ENCODE measurements at places on chromosomes 7 and 10. TPM values are rescaled to one million over a fixed set of nuclear protein-coding genes. Genes with fewer than 3 reads are reported as not detected.

- peaks cover 15% of the 10 kb centered on the region for H3K27me3 ChIP-seq
- no peak for DNase-seq
- no peak overlapping the region for H3K4me3 ChIP-seq
- no peaks in the 10 kb centered on the region for H3K36me3 ChIP-seq
- peaks cover 6% of the 10 kb centered on the region for H3K4me1 ChIP-seq
Observed at GRCh38 chr7:146112755-146113154, 3.8 kb upstream of the CNTNAP2 start.

DNA sequence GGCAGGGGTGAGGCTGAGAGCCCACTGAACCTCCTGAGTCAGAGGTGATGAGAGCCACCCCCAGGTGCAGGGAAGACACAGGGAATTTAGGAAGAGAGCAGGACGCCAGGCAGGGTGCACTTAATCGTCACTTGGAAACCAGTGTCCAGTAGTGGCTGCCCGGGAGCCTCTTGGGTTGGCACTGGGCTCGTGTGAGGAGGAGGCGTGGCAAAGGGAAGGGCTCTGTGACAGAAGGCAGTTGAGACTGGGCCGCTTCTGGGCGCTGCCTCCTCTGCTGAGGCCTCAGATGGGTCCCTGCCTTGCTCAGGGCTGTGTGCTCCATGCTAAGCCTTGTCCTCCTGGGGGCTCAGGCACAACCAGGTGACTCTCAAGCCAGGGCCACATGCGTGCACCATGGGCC, 13.3 kb downstream of the RET start:
- H3K4me3 ChIP-seq, result no peak overlapping the region
- H3K27me3 ChIP-seq, result no peaks in the 10 kb centered on the region
- no peak overlapping the region for H3K27ac ChIP-seq
- DNase-seq, result no peak
- no peaks in the 10 kb centered on the region for H3K36me3 ChIP-seq
- H3K4me1 ChIP-seq, result no peaks in the 10 kb centered on the region

- no peak overlapping the region for H3K27ac ChIP-seq
- peaks cover 38% of the 10 kb centered on the region for H3K36me3 ChIP-seq
- no peaks in the 10 kb centered on the region for H3K4me1 ChIP-seq
- no peaks in the 10 kb centered on the region for H3K27me3 ChIP-seq
Observed at GRCh38 chr7:763762-764161, 36.7 kb upstream of the PRKAR1B start.

- no peaks in the 10 kb centered on the region for H3K27me3 ChIP-seq
- no peak for DNase-seq
- H3K4me1 ChIP-seq, result no peaks in the 10 kb centered on the region
Observed at GRCh38 chr7:81857385-81857784, 87.5 kb upstream of the HGF start.

- no peaks in the 10 kb centered on the region for H3K27me3 ChIP-seq
- H3K4me1 ChIP-seq, result no peaks in the 10 kb centered on the region
- no peak overlapping the region for H3K4me3 ChIP-seq
- no peaks in the 10 kb centered on the region for H3K36me3 ChIP-seq
- no peak overlapping the region for H3K27ac ChIP-seq
Observed at GRCh38 chr10:121591186-121591585, 7.1 kb downstream of the FGFR2 start.

GRCh38 chr10:14821635-14822375, 16.0 kb downstream of the CDNF start:
- no peak for DNase-seq
- no peak overlapping the region for H3K4me3 ChIP-seq
- H3K27me3 ChIP-seq, result no peaks in the 10 kb centered on the region
- no peak overlapping the region for H3K27ac ChIP-seq
- no peaks in the 10 kb centered on the region for H3K36me3 ChIP-seq

DNA sequence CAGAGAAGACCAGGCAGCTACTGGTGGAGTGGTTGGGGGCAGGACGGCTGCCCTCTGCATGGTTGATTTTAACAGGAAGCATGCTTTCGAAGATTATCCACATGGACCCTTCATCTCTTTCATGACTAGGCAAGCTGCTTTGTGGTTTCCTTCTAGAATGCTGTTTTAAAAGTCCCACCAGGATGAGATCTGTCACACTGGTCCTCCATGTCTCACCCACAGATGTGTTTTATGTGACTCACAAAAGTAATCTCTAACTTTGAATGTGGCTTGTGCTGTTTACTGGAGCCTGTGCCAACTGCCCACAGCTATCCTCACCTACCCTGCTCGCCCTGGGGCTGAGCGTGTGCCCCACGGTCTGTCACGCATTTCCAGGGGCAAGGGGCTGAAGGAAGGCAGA, 188.8 kb downstream of the GFRA1 start:
- H3K27me3 ChIP-seq, result no peaks in the 10 kb centered on the region
- no peaks in the 10 kb centered on the region for H3K4me1 ChIP-seq
- no peaks in the 10 kb centered on the region for H3K36me3 ChIP-seq
- H3K27ac ChIP-seq, result no peak overlapping the region

The LIPF gene
- not detected for total RNA-seq
